ENCODE measurements at places on chromosomes 16 and 17.
A peak's percentile ranks its signal among the peaks of the same experiment; 100 is the strongest.

- peak; percentile 32 for DNase-seq
These were observed 21.1 kb upstream of the SPATA32 start for GRCh38 chr17:45282683-45283644.

DNA sequence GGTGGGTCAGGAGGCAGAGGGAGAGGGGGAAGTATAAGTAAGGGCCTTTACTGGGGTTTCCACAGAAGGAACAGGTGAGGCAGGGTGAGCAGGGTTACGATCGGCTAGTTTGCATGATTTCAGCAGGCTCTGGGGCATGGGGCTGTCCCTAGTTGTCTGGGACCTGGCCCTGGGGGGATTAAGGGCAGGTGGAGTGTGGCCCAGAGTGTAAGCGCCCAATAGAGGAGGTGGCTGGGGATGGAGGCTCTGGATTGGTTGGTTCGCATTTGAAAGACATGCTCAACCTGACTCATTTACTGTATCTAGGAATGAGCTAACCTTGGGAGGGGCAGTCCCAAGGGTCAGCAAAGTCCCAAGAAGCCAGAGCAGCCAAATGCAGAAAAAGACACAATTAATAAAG is 230.3 kb downstream of the MAP2K4 start:
- DNase-seq = no peak

- DNase-seq = no peak
These were observed 15.4 kb downstream of the TNS4 start for GRCh38 chr17:40485851-40486521.

DNA sequence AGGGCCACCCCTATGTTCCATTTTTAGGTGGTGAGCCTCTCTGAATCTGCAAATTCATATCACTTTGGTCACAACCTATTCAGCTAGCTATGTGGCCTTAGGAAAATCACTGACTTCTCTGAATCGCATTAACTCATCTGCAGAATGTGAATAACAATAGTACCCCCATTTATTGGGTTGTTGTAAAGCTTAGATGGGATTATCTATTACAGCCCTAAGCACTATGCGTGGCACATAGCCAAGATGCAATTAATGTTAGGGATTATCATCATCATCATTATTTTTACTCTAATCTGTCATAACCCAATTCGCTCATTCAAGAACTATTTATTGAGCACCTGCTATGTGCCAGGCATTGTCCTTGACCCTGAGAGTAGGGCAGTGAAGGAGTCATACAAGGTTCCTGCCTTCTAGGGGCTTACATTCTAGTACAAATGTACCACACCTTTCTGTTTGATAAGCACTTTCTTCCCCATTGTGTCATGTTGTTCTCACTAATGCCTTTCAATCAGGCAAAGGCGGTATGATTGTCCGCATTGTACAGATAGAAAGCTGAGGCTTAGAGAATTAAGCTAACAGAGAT is 38.5 kb downstream of the CHD9 start:
- DNase-seq = no peak

- no peak for DNase-seq
These were observed 21.7 kb upstream of the PAFAH1B1 start for GRCh38 chr17:2571523-2572303.

DNA sequence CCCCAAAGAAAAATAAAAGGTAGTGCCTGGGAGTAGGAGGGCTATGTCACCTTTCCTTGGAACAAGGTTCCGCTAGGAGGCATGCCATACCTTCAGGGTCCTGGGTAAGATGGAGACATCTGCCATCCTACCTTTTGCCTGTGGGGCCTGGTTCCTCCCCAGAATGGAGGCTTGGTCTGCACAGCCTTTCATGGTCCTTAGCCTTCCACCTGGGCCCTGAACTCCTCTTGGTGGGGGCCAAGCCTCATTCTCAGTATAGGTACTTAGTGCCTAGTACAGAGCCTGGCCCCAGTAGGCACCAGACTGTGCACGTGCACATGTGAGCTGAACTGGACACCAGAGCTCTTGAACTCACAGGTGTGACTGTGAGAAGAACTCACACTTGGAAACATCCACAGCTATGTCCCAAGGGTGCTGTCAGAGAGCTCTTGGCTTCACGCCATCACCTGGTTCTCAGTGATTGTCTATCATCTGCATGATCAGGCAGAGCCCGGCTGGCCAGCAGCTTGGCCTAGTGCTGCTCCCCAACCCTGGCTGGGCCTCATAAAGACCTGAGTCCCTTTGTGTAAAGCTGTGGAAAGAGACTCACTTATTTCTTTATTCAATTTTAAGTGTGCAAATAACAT is 143.2 kb downstream of the SOCS1 start:
- no peak for DNase-seq

- DNase-seq = no peak
These were observed 6.5 kb downstream of the CBX2 start for GRCh38 chr17:79784353-79785016.

Measured in cardiac muscle cell (in vitro differentiated cells and primary cell).